Mesothelial cell of epicardium (in vitro differentiated cells): ENCODE measurements at places on chromosomes 2 and 18. TPM values are rescaled to one million over a fixed set of nuclear protein-coding genes. Genes with fewer than 3 reads are reported as not detected.

DSC3 gene
- 29.1 to 32.6 TPM (median 30.9 TPM) in 3 replicates for total RNA-seq

FSHR gene
- total RNA-seq, result not detected in 3 replicates

- no peak for DNase-seq
These were observed 11.2 kb upstream of the SCYGR5 start for GRCh38 chr2:227655454-227655853.

DNA sequence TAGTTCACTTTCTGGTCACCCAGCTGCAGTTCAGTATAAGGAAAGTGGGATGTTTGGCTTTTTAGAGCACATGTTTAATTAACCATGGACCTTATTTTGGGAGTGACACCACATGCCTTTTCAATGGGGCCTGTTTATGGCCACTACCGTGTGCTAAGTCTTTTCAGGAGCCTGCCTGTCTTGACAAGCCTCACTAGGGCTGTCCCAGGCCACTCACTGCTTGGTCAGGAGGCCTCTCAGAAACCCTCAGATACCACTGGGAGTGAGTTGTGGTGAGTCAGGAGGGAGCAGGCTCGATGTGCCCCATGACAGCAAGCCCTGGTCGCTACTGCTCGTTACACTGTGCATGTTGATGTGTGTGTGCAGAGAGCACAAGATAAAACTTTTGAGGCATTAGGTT is 123.0 kb downstream of the MAP4K4 start:
- DNase-seq, result no peak

DNA sequence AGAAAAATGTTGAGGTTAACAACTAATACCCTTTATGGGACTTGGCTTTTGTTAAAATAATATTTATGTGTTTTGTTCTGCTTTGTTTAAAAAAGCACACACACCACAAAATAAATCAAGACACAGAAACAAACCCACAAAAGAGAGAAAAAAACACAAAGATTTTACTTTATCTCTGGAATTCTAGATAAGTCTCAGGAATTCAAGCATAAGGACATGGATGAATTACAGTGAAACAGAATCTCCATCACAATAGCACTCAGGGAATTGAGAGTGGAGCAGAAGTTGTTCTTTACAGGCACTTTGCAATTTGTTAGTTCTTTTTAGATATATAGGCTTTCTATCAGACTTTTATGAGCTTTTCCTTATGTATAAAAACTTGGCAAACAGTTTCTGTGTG is 360.9 kb upstream of the ZC3H15 start:
- no peak for DNase-seq

DNA sequence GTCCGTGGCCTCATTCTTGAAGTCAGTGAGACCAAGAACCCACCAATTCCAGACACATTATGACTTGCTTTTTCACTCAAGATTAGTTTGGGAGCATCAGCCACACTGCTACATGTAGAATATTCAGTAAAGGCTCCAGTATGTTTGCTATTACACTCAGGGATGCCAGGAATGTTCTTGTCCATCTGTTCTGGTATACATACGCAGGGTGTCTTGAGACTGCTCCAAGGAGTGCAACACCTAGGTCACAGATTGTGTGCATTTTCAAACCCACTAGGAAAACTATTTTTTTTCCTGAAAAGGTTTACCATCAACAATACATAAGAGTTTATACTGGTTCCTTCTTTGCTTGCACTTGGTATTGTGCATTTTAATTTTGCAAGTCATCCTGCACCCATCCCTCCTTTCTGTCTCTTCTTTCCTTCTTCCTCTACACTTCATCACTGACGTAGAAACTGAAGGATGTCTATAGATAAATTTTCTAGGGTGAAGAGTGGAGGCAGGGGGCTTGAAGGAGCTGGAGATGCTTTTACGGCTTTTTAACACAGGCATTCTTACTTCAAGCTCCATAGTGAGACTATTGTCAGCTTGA is 35.3 kb upstream of the MAP2 start:
- DNase-seq, result no peak
